ENCODE measurements at places on chromosomes 6 and 20. TPM values are rescaled to one million over a fixed set of nuclear protein-coding genes. Genes with fewer than 3 reads are reported as not detected.

GRCh38 chr20:13530146-13530545 lies 108.6 kb downstream of the TASP1 start:
- H3K4me1 ChIP-seq = no peaks in the 10 kb centered on the region
- H3K4me3 ChIP-seq = no peak overlapping the region
- H3K27ac ChIP-seq = no peak overlapping the region
- no peaks in the 10 kb centered on the region for H3K27me3 ChIP-seq
- no peaks in the 10 kb centered on the region for H3K36me3 ChIP-seq

Gene MYB
- total RNA-seq = 4.0 TPM

Gene PTCRA
- not detected for total RNA-seq

- H3K4me1 ChIP-seq = no peaks in the 10 kb centered on the region
- no peaks in the 10 kb centered on the region for H3K36me3 ChIP-seq
- H3K4me3 ChIP-seq = no peak overlapping the region
- DNase-seq = no peak
- H3K27ac ChIP-seq = no peak overlapping the region
Measured at GRCh38 chr6:19413323-19413722, 423.8 kb upstream of the ID4 start.

GRCh38 chr20:60509407-60509806 lies 551.2 kb downstream of the CDH26 start:
- no peak for DNase-seq
- H3K36me3 ChIP-seq = no peaks in the 10 kb centered on the region
- no peaks in the 10 kb centered on the region for H3K27me3 ChIP-seq
- H3K27ac ChIP-seq = no peak overlapping the region

- no peak overlapping the region for H3K4me3 ChIP-seq
- H3K27ac ChIP-seq = no peak overlapping the region
- no peaks in the 10 kb centered on the region for H3K4me1 ChIP-seq
- DNase-seq = no peak
- no peaks in the 10 kb centered on the region for H3K27me3 ChIP-seq
Measured at GRCh38 chr6:12952318-12952717, 235.8 kb downstream of the PHACTR1 start.

- DNase-seq = no peak
- no peak overlapping the region for H3K27ac ChIP-seq
- H3K4me1 ChIP-seq = no peaks in the 10 kb centered on the region
Measured at GRCh38 chr6:70241031-70241430, 61.9 kb downstream of the COL9A1 start.

GRCh38 chr6:39051399-39052122 lies 3.0 kb downstream of the GLP1R start:
- no peak overlapping the region for H3K27ac ChIP-seq
- H3K4me1 ChIP-seq = no peaks in the 10 kb centered on the region
- no peak for DNase-seq
- peaks cover 4% of the 10 kb centered on the region for H3K27me3 ChIP-seq

- peaks cover 54% of the 10 kb centered on the region for H3K27me3 ChIP-seq
- H3K4me1 ChIP-seq = no peaks in the 10 kb centered on the region
- no peak for DNase-seq
- H3K4me3 ChIP-seq = no peak overlapping the region
Measured at GRCh38 chr20:56924292-56925081, 295.4 kb downstream of the TFAP2C start.

All from uterus (tissue), 4 donors.